Occipital lobe (tissue), 3 donors: ENCODE measurements at places on chromosomes 3 and 15. TPM values are rescaled to one million over a fixed set of nuclear protein-coding genes. Genes with fewer than 3 reads are reported as not detected.

ELP6 gene
- total RNA-seq: 23.4 TPM

MME gene
- total RNA-seq: 7.2 TPM

PLSCR5 gene
- total RNA-seq: not detected

RETNLB gene
- not detected for total RNA-seq

PPM1L gene
- total RNA-seq: 90.3 TPM

CHCHD6 gene
- total RNA-seq: 28.2 TPM

ISLR2 gene
- total RNA-seq: 168 TPM

SKIL gene
- total RNA-seq: 134 TPM

SMCO1 gene
- not detected for total RNA-seq

ACAN gene
- 0.47 TPM for total RNA-seq

GOLGA6D gene
- total RNA-seq: not detected

TP63 gene
- 0.16 TPM for total RNA-seq

FAM81A gene
- 93.1 TPM for total RNA-seq

MESP2 gene
- not detected for total RNA-seq

PCOLCE2 gene
- total RNA-seq: 4.5 TPM

ARL8B gene
- total RNA-seq: 95.6 TPM

IMPG2 gene
- total RNA-seq: 3.0 TPM

FBXW12 gene
- 2.5 TPM for total RNA-seq

FBXL22 gene
- total RNA-seq: 0.47 TPM

GOLGA8A gene
- 29.6 TPM for total RNA-seq

ECE2 gene
- total RNA-seq: 2.2 TPM

THSD4 gene
- 1.6 TPM for total RNA-seq

RASL12 gene
- total RNA-seq: 1.4 TPM

ANKRD34C gene
- not detected for total RNA-seq

MST1R gene
- total RNA-seq: 0.31 TPM

SELENOS gene
- 40.1 TPM for total RNA-seq

THPO gene
- total RNA-seq: not detected

ACSBG1 gene
- total RNA-seq: 5.0 TPM

JAGN1 gene
- 17.8 TPM for total RNA-seq

CSTA gene
- not detected for total RNA-seq

MLH1 gene
- 44.5 TPM for total RNA-seq

SNRPA1 gene
- total RNA-seq: 15.0 TPM

ZWILCH gene
- total RNA-seq: 43.0 TPM

ABCF3 gene
- 41.2 TPM for total RNA-seq

DTX3L gene
- total RNA-seq: 4.5 TPM

PCLAF gene
- 5.0 TPM for total RNA-seq

LMCD1 gene
- 2.2 TPM for total RNA-seq

GPR62 gene
- total RNA-seq: 0.62 TPM

SNRK gene
- total RNA-seq: 77.5 TPM

SLC2A2 gene
- total RNA-seq: not detected

ADAMTSL3 gene
- 20.6 TPM for total RNA-seq

DPPA2 gene
- not detected for total RNA-seq

CA12 gene
- 8.7 TPM for total RNA-seq

IL17RE gene
- total RNA-seq: not detected

CFAP100 gene
- 2.0 TPM for total RNA-seq

GHRL gene
- total RNA-seq: not detected

FSTL1 gene
- total RNA-seq: 63.8 TPM

EXD1 gene
- total RNA-seq: 0.78 TPM

GRAMD1C gene
- 5.0 TPM for total RNA-seq

SLC49A4 gene
- 32.1 TPM for total RNA-seq

CDCP1 gene
- total RNA-seq: 0.62 TPM

CCNL1 gene
- 104 TPM for total RNA-seq

ASB14 gene
- not detected for total RNA-seq

CELF6 gene
- 6.7 TPM for total RNA-seq

AGBL1 gene
- 0.47 TPM for total RNA-seq

SUSD5 gene
- total RNA-seq: 3.0 TPM

EOMES gene
- 14.5 TPM for total RNA-seq
